ENCODE measurements at places on chromosomes 11 and 22.

GRCh38 chr11:6468712-6469495 is 4.8 kb downstream of the TRIM3 start:
- no peaks in the 10 kb centered on the region for H3K36me3 ChIP-seq
- no peak for DNase-seq
- peaks cover 12% of the 10 kb centered on the region for H3K4me1 ChIP-seq
- no peak overlapping the region for H3K4me3 ChIP-seq

GRCh38 chr11:113773416-113774173 is at the start of gene ZW10:
TSS of gene ZW10 (minus strand) at chr11:113773692. CDS start at chr11:113773666, 26 bp downstream.
- H3K27ac ChIP-seq, result peak within 1 kb of the TSS; percentile 99
- H3K4me3 ChIP-seq, result peak within 1 kb of the TSS; percentile 99
- H3K4me1 ChIP-seq, result peaks cover 22% of the 10 kb centered on the region
- DNase-seq, result peak; percentile 94
- no peaks in the 10 kb centered on the region for H3K27me3 ChIP-seq

DNA sequence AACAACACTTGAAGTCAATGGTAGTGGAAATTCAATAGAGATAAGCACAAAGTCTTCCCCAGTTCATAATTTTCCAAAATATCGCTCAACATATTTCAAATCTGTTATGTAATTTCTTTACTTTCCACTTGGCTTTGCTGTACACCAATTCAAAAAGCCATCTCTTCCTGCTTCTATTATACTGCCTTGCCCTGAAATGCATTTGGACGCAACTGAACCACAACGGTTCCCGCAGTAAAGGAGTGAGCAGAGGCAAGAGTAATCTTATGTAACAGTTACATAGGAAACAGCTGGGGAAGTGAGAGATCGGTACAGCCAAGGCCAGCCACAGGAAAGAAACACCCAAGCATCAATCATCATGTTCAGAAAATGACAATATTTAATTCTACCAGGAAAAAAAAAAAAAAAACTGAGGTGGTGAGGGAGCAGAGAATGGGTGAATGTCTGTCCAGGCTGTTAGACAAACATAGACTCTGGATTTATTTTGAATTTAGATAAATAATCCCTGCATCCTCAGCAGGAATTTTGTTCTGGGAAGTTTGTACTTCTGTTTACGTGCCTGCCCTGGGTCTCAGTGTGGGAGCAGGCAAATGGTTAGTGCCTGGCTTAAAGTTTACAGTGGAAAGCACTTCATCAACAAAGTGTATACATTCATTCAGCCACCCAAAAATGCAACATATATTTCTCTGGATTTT is 392.2 kb downstream of the ETS1 start:
- H3K27me3 ChIP-seq, result no peaks in the 10 kb centered on the region
- peak overlapping the region; percentile 53 for H3K27ac ChIP-seq

DNA sequence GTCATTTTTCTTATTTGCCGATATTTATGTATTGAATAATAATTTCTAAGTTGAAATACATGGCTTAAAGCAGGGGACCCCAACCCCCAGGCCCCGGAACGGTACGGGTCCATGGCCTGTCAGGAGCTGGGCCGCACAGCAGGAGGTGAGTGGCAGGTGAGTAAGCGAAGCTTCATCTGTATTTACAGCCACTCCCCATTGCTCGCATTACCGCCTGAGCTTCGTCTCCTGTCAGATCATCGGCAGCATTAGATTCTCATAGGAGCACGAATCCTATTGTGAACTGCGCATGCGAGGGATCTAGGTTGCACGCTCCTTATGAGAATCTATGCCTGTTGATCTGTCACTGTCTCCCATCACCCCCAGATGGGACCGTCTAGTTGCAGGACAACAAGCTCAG is 4.5 kb downstream of the ZMAT5 start:
- H3K4me1 ChIP-seq, result peaks cover 22% of the 10 kb centered on the region
- H3K27ac ChIP-seq, result no peak overlapping the region
- H3K4me3 ChIP-seq, result no peak overlapping the region
- H3K36me3 ChIP-seq, result peaks cover 6% of the 10 kb centered on the region
- no peaks in the 10 kb centered on the region for H3K27me3 ChIP-seq

- H3K4me3 ChIP-seq, result no peak overlapping the region
- H3K4me1 ChIP-seq, result no peaks in the 10 kb centered on the region
- H3K27me3 ChIP-seq, result peaks cover 26% of the 10 kb centered on the region
- no peak overlapping the region for H3K27ac ChIP-seq
- H3K36me3 ChIP-seq, result no peaks in the 10 kb centered on the region
- no peak for DNase-seq
Observed at GRCh38 chr11:134853992-134854991, 442.2 kb upstream of the B3GAT1 start.

DNA sequence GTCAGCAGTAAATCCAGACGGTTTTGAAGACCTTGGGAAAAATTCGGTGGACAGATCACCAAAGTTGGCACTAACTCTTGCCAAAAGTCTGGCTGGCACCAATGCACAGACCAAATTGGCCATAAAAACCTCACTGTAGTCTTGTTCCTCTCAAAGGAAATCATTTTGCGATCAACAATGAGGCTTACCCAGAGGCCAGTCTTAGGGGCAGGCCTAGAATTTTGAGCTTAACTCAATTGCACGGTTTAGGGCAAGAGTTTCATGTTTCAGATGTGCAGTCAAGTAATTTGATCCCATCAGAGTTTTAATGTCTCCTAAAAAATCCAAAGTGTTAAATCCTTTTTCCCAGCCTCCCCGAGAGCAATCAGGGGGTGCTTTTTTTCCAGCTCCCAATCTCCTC is 19.0 kb downstream of the MPPED2 start:
- DNase-seq, result no peak
- no peaks in the 10 kb centered on the region for H3K27me3 ChIP-seq
- H3K4me1 ChIP-seq, result no peaks in the 10 kb centered on the region
- no peaks in the 10 kb centered on the region for H3K36me3 ChIP-seq
- no peak overlapping the region for H3K27ac ChIP-seq

DNA sequence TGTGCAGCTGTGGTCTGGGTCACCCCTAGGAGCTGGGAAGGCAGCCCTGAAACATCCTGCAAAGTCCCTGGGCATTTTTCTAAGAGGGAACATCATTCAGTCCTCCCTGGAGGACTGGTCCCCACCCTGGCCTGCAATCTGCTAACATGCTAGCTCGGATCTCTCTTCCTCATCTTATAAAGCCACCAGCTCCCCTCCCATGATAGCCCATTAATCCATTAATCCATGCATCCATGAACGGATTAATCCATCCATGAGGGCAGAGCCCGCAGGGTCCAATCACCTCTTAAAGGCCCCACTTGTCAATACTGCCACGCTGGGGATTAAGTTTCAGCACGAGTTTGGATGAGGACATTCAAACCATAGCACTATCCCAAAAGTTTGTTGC is 12.1 kb downstream of the PRG3 start:
- no peaks in the 10 kb centered on the region for H3K36me3 ChIP-seq
- H3K4me1 ChIP-seq, result no peaks in the 10 kb centered on the region
- H3K27ac ChIP-seq, result no peak overlapping the region
- no peak for DNase-seq
- H3K27me3 ChIP-seq, result no peaks in the 10 kb centered on the region

- H3K36me3 ChIP-seq, result no peaks in the 10 kb centered on the region
- peaks cover 26% of the 10 kb centered on the region for H3K27me3 ChIP-seq
Observed at GRCh38 chr11:70064008-70064725, 13.9 kb upstream of the ANO1 start.

GRCh38 chr11:95084509-95084908 is 5.1 kb upstream of the ENDOD1 start:
- H3K27me3 ChIP-seq, result no peaks in the 10 kb centered on the region
- H3K27ac ChIP-seq, result peak overlapping the region; percentile 95
- H3K4me1 ChIP-seq, result peaks cover 36% of the 10 kb centered on the region
- DNase-seq, result peak; percentile 43
- no peak overlapping the region for H3K4me3 ChIP-seq

- peaks cover 14% of the 10 kb centered on the region for H3K27me3 ChIP-seq
- H3K36me3 ChIP-seq, result no peaks in the 10 kb centered on the region
- no peak overlapping the region for H3K27ac ChIP-seq
- H3K4me3 ChIP-seq, result no peak overlapping the region
Observed at GRCh38 chr11:134582770-134583095, 170.7 kb upstream of the B3GAT1 start.

DNA sequence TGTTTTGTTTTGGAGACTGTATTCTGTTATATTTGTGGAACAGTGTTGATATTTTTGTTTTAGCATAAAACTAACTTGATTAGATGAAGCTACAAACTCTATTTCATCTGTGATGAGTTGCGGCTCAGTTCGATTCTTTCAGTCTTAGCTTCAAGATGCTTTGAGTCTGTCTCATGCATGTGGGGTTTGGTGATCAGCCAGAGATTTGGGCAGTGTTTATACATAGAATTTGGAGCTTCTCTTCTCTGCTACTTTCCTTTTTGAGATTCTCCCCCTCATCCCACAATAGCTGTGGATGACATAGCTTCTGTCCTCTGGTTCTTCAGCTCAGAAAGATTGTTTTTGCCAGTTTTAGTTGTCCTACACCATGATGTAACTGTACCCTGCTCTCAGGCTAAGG is 90.4 kb downstream of the ARHGAP20 start:
- H3K27ac ChIP-seq, result no peak overlapping the region
- DNase-seq, result no peak
- H3K4me1 ChIP-seq, result no peaks in the 10 kb centered on the region
- H3K4me3 ChIP-seq, result no peak overlapping the region
- H3K36me3 ChIP-seq, result no peaks in the 10 kb centered on the region
- H3K27me3 ChIP-seq, result peaks cover 3% of the 10 kb centered on the region

GRCh38 chr11:120977266-120978137 is 46.4 kb upstream of the TBCEL start:
- H3K4me1 ChIP-seq, result no peaks in the 10 kb centered on the region
- H3K36me3 ChIP-seq, result no peaks in the 10 kb centered on the region
- H3K27me3 ChIP-seq, result peaks cover 39% of the 10 kb centered on the region
- H3K27ac ChIP-seq, result no peak overlapping the region
- DNase-seq, result no peak
- H3K4me3 ChIP-seq, result no peak overlapping the region

DNA sequence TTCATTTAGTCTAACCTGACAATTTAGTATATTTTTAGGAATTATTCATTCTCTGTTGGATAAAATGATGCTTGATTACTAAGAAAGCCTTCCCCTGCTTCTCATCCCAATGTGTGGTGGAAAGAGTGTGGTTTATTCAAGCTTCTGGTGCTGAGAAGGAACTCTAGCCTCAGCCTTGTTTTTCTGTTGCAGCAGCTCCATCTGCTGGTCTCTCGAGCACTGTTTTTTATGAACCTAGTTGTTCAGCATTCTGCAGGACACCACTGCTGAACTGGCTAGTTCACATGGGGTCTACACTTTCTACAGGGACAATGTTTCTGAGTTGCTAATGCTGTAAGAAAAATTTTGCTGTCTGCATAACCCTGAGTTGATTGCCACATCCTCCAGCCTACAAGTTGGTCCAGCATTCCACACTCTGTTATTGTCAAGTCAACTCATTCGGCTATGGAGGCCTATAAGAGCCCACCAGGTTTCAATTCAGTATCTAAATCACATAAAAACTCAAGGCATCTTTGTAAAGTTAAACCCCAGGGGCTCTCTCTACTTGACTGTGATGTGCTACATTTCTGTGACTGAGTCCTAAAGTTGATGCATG is 14.3 kb downstream of the OR2AG2 start:
- peaks cover 9% of the 10 kb centered on the region for H3K27me3 ChIP-seq
- H3K36me3 ChIP-seq, result no peaks in the 10 kb centered on the region
- H3K4me3 ChIP-seq, result no peak overlapping the region
- peak; percentile 53 for DNase-seq

- DNase-seq, result no peak
- H3K4me1 ChIP-seq, result peaks cover 79% of the 10 kb centered on the region
- no peak overlapping the region for H3K4me3 ChIP-seq
Observed at GRCh38 chr22:23226497-23226850, 46.2 kb downstream of the BCR start.

DNA sequence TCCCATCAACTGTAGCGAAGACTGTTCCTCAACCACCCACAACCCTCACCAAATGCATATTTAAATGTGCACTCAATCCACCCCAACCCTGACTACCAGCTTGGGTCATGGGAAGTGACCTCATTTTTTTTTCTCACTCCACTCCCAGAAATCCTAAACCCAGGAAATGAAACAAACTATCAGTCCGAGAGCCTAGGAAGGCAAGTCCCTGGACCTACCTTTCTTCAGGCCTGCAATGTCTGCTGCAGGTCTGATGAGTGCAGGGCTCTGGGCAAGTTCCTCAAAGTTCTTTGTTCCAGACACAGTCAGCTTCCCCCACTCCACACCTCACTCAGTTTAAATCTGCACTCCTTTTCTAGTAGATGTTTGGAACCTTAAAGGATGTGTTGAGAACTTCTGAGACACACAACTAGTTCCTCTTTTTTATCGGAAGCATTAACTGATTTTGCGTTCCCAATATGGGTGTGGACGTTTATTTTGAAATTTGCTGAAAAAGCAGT is at the start of gene MS4A4E:
TSS of gene MS4A4E (minus strand) at position 398 of the 500 bp plus-strand sequence. CDS start 13,082 bp downstream, outside the sequence.
- no peak within 1 kb of the TSS for H3K4me3 ChIP-seq
- H3K27ac ChIP-seq, result no peak within 1 kb of the TSS
- H3K36me3 ChIP-seq, result no peaks in the 10 kb centered on the region
- no peaks in the 10 kb centered on the region for H3K4me1 ChIP-seq
- H3K27me3 ChIP-seq, result peaks cover 67% of the 10 kb centered on the region

DNA sequence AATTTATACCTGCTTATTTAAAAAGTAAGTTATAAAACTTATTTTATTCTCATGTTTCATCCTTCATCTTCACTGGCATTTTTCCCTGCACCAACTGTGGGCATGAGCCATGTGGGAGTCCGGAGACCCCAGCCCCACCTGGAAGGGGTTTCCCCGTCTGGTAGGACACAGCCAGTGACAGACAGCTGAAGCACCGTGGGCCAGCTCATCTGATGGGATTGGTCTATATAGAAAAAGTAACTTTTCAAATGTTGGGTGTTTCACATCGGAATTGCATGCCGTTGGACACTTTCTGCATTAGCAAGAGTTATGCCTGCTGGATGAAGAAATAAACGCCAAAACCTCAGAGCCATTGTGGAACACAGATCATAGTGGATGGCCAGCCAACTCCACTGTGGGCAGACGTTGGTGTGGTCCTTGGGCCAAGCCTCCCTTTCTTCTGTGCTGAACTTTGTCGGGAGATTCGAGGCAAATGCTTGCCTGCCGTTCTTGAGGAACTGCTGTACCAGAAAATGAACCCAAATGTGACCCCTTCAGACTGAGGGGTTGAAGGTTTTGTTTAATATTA is 1329.3 kb downstream of the TBC1D22A start:
- H3K4me3 ChIP-seq, result no peak overlapping the region
- DNase-seq, result no peak
- no peaks in the 10 kb centered on the region for H3K4me1 ChIP-seq
- no peak overlapping the region for H3K27ac ChIP-seq
- H3K27me3 ChIP-seq, result peaks cover 10% of the 10 kb centered on the region

DNA sequence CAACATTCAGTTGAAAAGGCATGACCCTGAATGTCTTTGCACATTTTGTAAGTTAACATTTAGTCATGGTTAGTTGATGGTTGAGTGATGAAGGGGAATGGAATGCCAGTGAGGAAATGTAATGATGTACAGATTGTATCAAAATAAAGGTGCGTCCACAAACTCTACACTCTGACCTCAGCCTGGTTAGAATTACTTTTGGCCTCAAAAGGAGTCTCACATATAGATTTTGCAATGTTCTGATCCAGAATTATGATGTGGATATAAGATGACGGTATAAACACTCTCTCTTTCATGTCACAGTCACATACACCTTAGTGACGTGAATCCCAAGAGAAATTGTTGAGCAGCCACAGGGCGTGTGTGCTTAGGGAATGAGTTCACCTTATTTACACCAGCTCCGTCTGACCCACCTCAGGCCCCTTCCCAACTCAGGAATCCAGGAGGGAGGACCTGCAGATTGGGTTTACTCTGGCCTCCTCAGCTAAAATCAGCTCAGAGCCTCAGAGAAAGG is 100.1 kb downstream of the RDX start:
- no peak overlapping the region for H3K4me3 ChIP-seq
- H3K27me3 ChIP-seq, result peaks cover 7% of the 10 kb centered on the region
- H3K4me1 ChIP-seq, result peaks cover 15% of the 10 kb centered on the region

- no peak overlapping the region for H3K4me3 ChIP-seq
- DNase-seq, result no peak
- H3K27me3 ChIP-seq, result no peaks in the 10 kb centered on the region
- no peaks in the 10 kb centered on the region for H3K4me1 ChIP-seq
Observed at GRCh38 chr11:85171648-85172257, 455.4 kb downstream of the DLG2 start.

Measured in activated T-cell treated with anti-CD3 and anti-CD28 coated beads, Interleukin-2, amount 50 U/mL, for 24 hours (primary cell).